ENCODE measurements at places on chromosomes 4 and X. TPM values are rescaled to one million over a fixed set of nuclear protein-coding genes. Genes with fewer than 3 reads are reported as not detected.
A peak's percentile ranks its signal among the peaks of the same experiment; 100 is the strongest.

FATE1 gene
- polyA plus RNA-seq, result not detected

SLC30A9 gene
- polyA plus RNA-seq, result 20.2 TPM

DNA sequence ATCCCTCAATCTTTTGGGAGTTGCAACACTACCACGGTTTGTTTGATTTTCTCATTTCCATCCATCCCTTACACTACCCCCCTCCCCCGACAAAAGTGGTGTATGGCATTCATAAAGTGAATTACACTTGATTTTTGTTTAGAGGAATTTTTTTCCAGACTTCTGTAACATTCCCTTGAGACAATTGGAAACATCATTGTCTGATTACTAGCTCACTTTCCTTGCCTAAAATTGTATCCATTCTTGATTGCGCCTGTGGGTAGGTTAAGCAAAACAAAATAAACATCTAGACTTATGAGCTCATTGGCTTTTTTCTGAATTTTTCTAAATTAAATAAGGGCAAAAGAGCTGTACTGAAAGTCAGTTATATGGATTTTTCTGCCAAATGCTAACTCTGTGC lies 3.5 kb downstream of the GPC3 start:
- no peak for DNase-seq

- no peak for DNase-seq
Observed at GRCh38 chr4:165631208-165631894, 241.7 kb upstream of the TLL1 start.

DNA sequence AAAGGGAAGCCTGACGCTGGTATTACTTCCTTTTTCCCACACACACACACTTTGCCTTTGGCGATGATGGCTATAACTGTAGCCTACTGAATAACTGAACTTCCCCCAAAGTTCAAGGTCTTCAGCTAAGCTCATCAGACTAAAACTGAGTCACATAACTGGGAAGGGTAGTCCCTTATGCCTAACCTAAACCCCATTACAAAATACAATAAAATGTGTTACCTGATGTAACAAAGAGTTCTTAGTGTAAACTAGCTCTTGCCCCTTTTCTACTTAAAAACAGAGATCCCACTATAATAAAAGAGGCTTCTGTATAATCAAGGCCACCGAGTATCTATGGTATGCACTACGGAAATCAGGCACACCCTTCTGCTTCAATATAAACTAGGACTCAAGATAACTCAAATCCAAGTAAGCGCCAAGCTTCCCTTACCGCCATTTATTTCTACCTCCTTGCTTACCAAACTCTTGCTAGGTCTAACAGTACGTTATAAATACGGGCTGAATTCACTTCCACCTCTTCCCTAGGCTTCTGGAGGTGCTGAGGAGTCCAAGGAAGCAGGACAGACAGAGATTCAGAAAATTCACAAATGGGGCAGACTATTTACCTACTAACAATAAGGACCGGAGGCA lies 2.4 kb downstream of the OTUD4 start:
- DNase-seq, result peak; percentile 89

- DNase-seq, result no peak
Observed at GRCh38 chrX:22912616-22913015, 87.1 kb upstream of the DDX53 start.

GRCh38 chr4:53899586-53900270 lies 164.7 kb downstream of the CHIC2 start:
- peak; percentile 43 for DNase-seq

GRCh38 chr4:121738780-121739535 lies 26.0 kb downstream of the SMIM43 start:
- DNase-seq, result no peak

DNA sequence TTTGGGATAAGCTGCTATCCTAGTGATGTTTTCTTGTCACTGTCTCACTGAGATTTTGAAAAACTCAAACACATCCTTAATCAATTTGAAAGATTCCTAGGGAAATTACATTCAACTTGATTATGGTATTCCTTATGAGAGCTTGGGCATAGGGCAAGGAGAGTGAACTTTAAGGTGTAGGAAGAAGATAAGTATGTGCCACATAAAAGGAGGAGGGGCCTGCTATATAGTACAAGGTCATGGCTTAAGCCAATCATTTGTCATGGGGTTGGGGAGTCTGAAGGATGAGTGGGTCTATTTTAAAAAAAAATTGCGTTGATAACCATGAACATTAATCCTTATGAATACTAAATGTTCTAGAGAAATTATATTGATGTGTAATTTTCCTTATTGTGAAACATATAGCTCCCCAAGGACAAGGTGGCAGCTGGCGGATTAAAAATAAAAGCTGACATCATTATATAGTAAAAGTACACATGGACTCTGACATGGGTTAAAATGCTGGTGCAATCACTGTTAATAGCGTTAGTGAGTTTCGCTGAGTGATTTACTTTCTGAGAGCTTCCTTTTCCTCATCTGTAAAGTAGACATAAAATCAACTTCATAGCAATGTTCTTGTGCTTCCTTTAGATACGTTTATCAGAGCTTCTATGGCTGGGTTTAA lies 17.4 kb downstream of the GALNT7 start:
- DNase-seq, result peak; percentile 86

ELK1 gene
- polyA plus RNA-seq, result 21.0 TPM

GRCh38 chr4:139726615-139727014 lies 61.0 kb downstream of the MGST2 start:
- no peak for DNase-seq

DKK2 gene
- 0.14 TPM for polyA plus RNA-seq

DHRSX gene
- polyA plus RNA-seq, result 46.3 TPM

DNA sequence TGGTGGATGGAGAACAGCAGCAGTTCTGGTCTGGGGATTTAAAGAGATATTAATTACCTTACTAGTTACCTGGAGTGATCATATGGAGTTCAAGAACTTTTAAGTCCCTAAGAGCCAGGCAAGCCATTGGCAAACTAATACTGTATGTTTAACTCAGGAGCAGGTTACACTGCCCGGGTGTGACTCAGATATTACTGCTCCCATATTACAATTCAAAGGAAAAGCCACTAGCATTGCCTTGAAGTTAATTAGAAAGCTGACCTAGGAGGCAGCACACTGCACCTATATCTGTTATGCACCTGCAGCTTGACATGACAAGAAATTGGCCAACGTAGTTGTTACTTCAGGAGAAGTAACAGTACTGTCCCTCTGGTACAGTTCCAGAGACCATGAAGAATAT lies 47.2 kb downstream of the GRK4 start:
- no peak for DNase-seq

DNA sequence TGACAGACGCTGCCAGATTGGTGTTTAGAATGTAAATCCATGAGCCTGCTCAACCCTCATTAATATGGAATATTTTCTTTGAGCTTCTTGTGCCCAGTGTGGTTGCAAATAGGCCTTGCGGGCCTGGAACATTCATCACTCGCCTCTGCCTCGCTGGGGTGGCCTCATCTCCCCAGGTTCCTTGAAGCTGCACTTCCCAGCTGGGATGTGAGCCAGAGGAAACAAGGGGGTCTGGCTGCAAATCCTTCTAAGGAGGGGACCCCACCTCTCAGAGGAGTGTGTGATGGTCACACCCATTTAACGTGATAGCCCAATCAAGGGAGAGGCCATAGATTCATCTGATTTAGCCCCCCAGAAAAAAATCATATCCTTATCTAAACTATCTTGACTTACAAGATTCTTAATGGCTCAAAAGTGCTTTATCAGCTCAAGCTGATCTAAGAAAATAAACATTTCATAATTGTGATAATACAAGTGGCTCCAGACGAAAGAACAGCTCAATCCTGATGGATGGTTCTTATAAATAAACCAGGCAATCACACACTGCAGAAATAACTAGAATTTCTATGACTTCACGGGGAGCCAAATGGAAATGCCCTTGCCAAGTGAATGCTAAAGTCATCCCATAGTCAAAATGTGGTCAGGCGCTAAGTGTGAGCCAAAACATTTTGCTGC lies 189.9 kb downstream of the PTTG2 start:
- no peak for DNase-seq

DNA sequence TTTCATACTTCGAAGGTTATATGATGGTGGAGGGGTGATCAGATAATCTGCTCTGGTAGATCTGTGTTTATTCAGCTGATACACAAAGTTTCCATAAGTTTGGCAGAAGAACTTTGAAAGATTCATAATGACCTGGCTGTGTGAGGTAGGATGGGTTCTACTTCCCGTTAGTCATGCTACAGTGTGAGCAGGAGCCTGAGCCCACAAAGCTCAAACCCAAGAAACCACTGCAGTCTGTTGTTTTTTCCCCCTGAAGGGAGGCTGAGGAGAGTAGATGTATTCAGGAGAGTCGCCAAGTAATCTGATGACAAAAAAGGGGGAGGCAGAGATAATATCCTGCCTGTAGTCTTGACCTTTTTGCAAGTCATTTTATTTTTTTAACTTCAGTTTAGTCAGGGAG lies 52.8 kb upstream of the PPP3CA start:
- no peak for DNase-seq

DNA sequence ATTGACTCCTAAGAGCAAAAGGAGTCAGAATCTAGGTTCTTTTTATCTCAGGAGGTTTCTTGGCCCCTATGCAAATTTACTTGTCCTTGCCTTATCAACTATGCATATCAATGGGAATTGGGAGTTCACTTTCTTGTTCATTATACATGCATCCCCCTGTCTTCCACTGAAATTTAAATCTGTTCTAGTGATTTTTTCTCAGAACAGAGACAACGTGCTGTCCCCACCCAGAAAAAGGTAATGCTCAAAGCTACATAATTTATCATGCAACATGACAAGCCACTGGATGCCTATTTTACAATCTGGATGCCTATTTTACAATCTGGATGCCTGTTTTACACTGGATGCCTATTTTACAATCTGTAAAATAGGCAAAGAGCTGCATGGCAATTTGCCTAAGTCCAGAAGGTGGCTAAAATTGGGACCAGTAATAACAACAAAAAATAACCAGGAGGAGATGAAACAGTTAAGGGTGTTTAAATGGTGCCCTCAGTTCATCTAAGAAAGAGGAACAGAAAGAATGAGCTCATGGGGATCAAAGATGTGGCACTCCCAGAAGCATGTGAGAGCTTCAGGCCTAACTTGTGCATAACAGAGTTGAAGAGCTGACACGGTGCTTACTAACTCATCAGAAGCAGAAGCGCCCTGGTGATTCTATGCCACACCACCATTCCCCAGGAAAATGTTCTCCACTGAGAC lies 537.8 kb upstream of the BOD1L1 start:
- no peak for DNase-seq

DNA sequence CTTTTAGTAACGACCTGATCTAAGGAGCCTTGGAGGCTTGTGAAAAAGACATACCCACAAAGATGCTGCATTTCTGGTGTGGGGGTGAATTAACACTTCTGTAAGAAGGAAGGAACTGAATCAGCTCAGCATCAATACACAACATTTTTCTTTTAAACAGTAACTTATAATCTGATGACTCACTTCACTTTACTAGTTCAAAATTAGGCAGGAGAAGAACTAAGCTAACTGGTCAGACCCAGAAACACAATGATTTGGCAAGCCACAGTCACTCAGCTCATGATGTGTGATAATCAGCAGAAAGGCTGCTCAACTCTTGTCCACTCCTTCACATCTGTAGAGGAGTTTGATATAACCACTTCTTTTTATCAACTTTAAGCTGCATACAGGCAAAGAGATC lies 4.6 kb downstream of the MMAA start:
- peak; percentile 53 for DNase-seq

COL25A1 gene
- 0.03 TPM for polyA plus RNA-seq

GRCh38 chrX:39827951-39828350 lies 269.8 kb downstream of the BCOR start:
- no peak for DNase-seq

GRCh38 chr4:153497988-153498967 lies 32.1 kb downstream of the TMEM131L start:
- DNase-seq, result no peak

GRCh38 chr4:154551872-154552686 lies 1.9 kb upstream of the PLRG1 start:
- DNase-seq, result peak; percentile 84

GRCh38 chr4:146632770-146633470 lies 5.8 kb upstream of the POU4F2 start:
- DNase-seq, result no peak

DNA sequence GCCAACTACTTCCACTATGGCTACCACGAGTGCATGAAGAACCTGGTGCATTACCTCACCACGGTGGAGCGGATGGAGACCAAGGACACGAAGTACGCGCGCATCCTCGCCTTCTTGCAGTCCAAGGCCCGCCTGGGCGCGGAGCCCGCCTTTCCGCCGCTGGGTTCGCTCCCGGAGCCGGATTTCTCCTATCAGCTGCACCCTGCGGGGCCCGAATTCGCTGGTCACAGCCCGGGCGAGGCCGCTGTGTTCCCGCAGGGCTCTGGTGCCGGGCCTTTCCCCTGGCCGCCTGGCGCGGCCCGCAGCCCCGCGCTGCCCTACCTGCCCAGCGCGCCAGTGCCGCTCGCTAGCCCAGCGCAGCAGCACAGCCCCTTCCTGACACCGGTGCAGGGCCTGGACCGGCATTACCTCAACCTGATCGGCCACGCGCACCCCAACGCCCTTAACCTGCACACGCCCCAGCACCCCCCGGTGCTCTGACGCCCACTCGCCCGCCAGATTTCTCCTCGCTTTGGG lies 2.1 kb downstream of the HELT start:
- no peak for DNase-seq

- DNase-seq, result no peak
Observed at GRCh38 chr4:173450281-173450680, 51.4 kb upstream of the SCRG1 start.

GRCh38 chrX:19086102-19086772 lies 36.0 kb downstream of the ADGRG2 start:
- DNase-seq, result no peak

RELL1 gene
- polyA plus RNA-seq, result 20.8 TPM

GRCh38 chr4:16206848-16207247 lies 19.4 kb downstream of the TAPT1 start:
- DNase-seq, result no peak

GRCh38 chr4:182179105-182179504 lies 64.1 kb upstream of the TENM3 start:
- DNase-seq, result no peak

GRCh38 chr4:87266986-87267385 lies 46.6 kb upstream of the KLHL8 start:
- no peak for DNase-seq

NUDT11 gene
- polyA plus RNA-seq, result 4.3 TPM

GRCh38 chr4:138977524-138977923 lies 38.1 kb upstream of the NOCT start:
- DNase-seq, result peak; percentile 23

PCDH19 gene
- polyA plus RNA-seq, result 1.2 TPM

GRCh38 chr4:91734682-91735081 lies 569.1 kb upstream of the GRID2 start:
- DNase-seq, result peak; percentile 23

GRCh38 chr4:123443401-123444289 lies 47.0 kb downstream of the SPRY1 start:
- no peak for DNase-seq

- DNase-seq, result peak; percentile 43
Observed at GRCh38 chr4:77920371-77920770, 57.7 kb downstream of the MRPL1 start.

GRCh38 chr4:89434364-89434988 lies 126.9 kb upstream of the GPRIN3 start:
- DNase-seq, result peak; percentile 46

- no peak for DNase-seq
Observed at GRCh38 chr4:84215217-84215616, 283.9 kb downstream of the NKX6-1 start.
